ENCODE measurements at places on chromosomes 11 and 22.

GRCh38 chr11:113048820-113049768 lies 87.9 kb downstream of the NCAM1 start:
- DNase-seq = no peak

DNA sequence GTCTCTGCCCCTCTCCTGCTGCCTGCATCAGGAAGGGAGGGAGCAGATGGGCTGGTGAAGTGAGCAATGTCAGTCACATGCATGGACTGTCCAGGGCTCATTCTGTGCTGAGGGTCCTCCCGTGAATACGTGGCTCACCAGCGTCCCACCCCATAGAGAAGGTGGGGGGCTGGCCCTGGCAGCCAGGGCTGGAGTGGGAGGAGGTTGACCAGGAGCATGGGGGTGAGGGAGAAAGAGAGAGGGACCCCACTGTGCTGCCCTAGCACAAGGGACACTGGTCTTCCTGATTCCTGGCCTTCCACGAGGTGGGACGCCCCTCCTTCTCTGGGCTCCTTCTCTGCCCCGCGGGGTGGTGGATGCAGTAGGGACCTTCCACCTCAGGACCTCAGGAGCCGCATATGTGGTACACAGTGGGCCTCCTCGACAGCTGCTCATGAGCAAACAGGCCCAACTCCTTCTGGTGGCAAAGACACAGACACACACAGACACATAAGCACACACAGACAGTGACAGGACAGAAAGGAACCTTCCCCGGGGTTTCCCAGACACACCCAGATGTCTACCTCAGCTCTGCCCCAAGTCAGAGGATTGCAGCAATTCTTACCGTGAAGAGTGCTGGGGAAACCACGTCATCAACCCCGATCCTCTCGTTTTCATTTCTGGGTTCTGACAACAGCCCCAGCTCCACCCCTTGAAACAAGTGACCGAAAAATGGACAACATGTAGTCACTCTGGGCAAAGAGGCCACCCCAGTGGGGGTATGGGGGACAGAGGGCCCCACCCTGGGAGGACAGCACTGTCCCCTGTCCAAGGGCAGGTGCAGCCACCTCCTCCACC lies 3.6 kb upstream of the APOBEC3A start:
- peak; percentile 84 for DNase-seq

- DNase-seq = no peak
Observed at GRCh38 chr11:104738918-104739317, 159.3 kb downstream of the CASP12 start.

DNA sequence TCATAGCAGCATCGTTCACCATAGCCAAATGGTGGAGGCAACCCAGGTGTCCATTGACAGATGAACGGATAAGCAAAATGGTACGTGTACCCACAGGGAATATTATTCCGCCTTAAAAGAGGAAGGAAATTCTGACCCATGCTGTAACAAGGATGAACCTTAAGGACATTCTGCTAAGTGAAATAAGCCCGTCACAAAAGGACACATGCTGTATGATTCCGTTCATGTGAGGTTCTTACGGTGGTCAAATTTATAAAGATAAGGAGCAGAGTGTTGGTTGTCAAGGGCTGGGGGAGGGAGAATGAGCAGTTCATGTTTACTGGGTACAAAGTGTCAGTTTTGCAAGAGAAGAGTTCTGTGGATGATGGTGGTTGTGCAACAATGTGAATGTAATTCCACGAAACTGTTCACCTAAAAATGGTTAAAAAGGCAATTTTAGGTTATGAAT lies 26.3 kb downstream of the APOL1 start:
- DNase-seq = no peak

GRCh38 chr11:131868629-131869507 lies 498.5 kb downstream of the NTM start:
- no peak for DNase-seq

- DNase-seq = no peak
Observed at GRCh38 chr22:38906052-38906451, 34.0 kb upstream of the CBX6 start.

- no peak for DNase-seq
Observed at GRCh38 chr22:42587588-42588175, 27.0 kb downstream of the POLDIP3 start.

- no peak for DNase-seq
Observed at GRCh38 chr11:68021167-68021787, 9.2 kb upstream of the NDUFS8 start.

GRCh38 chr11:35681163-35681767 lies 18.7 kb downstream of the TRIM44 start:
- no peak for DNase-seq

DNA sequence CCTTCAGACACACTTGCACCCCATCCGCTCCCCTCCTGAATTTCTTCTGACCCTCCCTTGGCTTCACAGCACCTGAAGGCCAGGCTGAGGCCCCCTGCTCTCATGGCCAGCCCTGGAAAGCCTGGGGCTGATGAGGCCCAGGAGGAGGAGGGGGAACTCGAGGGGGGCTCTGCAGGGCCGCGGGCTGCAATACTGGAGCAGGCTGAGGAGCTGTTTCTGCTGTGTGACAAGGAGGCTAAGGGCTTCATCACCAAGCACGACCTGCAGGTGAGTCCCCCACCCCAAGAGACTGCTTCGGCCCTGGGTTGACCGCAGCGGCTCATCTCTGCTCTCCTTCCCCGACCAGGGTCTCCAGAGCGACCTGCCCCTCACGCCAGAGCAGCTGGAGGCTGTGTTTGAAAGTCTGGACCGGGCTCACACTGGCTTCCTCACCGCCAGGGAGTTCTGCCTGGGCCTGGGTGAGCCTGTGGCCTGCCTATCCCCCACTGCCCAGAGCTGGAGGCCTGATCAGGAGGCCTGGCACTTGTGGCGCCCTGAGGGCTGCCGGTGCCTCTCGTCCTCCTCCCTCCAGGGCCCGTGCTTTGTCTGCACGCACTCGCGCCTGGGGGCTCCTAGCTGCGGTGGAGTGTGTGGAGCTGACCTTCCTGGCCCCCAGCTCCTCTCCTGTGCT lies 922 bp downstream of the CRACR2B start:
- no peak for DNase-seq

DNA sequence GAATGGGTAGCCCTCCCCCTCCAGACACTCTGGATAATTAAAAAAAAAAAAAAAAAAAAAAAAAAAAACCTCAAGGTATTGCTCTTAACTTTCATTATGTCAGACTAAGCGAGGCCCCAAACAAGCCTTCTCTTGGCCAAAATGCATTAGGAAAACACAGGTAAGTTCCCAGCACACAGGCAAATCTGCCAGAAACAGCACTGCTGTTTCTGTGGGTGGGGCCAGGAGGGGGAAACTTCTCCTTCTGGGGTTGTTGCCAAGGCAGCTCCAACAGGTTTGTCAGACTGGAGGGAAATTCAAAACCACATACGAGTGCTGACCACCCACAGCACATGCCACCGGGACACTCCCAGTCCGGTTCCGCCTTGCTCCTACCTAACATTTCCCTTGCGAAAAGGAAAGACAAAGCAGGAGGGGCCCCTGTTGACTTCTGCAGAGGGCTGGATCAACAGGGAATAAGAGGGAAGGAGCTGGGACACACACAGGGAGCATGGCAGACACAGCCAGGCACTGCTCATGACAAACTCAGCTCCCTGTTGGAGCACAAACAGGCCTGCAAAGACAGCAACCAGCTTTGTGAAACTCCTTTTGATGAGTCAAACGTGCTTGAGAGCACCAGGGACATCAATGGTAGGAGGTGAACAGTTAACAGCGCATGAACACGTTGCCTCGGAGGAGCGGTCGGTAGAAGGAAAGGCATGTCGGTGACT lies 55.0 kb downstream of the MYH9 start:
- peak; percentile 31 for DNase-seq

- no peak for DNase-seq
Observed at GRCh38 chr22:44437216-44438055, 60.6 kb downstream of the RTL6 start.

- DNase-seq = no peak
Observed at GRCh38 chr22:35548722-35549112, 8.1 kb downstream of the RASD2 start.

- no peak for DNase-seq
Observed at GRCh38 chr11:8019314-8020243, 32.4 kb downstream of the EIF3F start.

DNA sequence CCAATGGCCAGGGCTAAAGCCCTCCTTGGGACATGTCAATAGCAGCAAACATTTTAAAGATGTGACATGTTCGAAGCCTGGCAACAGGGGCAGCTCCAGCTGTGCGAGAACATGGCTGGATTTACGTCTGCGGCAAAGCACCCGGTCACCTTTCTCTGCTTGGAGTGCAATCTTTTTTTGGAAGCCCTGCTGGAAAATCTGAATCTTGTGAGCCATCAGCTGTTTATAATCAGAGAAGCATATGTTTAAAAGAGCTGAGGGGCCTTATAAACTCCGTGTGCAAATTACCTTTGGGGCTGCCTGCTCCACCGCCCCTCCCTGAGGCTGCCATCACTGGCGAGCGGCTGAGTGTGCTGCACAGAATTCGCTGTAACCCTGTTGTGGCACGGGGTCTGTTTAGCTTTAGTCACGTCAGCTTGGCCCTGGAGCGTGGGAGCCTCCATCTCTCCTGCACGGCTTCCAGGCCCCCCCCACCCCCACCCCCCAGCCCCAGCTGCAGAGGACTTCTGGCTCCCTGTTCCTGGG lies 9.0 kb upstream of the KCNQ1OT1 start:
- no peak for DNase-seq

GRCh38 chr11:80816454-80816847 lies 1375.6 kb upstream of the TENM4 start:
- no peak for DNase-seq

DNA sequence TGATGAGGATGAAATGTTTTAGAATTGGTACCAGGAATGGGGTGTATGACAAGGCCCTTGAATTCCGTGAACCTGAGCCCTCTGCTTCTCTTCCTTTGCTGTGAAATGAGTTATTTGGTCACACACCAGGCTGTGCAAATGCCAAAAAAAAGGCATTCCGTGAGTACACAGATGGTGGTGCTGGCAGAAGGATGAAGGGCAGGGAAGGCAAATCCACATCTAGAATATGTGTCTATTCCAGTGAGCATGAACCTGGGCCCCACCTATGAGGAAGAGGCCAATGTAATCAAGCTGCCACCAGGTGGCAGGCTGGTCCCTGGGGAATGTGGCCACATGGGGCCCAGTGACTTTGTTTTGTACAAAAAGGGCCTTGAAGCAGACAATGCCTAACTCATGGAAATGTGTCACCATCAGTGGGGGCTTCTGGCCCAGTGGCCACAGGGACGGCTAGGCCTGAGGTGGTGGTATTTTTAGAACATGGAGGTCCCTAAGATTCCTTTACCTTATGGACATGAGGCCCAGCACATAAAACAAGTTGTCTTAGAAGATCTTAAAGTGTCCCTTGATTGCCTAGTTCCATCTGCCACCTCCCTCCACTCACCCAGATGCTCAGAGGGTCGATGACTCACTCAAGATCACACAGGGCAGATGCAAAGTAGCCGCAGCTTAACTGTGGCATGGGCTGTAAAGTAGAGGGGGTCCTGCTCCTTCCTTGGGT lies 3.9 kb upstream of the RNF215 start:
- DNase-seq = peak; percentile 80

All from CD4-positive, alpha-beta T cell treated with Interferon gamma for 1 hour (primary cell).